Smooth muscle cell of the pulmonary artery (primary cell): ENCODE measurements at places on chromosomes 7 and 10. TPM values are rescaled to one million over a fixed set of nuclear protein-coding genes. Genes with fewer than 3 reads are reported as not detected.

Gene TMEM229A
- total RNA-seq, result 0.07 and 0.39 TPM in 2 replicates

Gene PTPN20
- total RNA-seq, result 3.8 and 4.5 TPM in 2 replicates

Gene CYP2E1
- 0.20 and 0.86 TPM in 2 replicates for total RNA-seq

Gene AKR1C4
- not detected in 2 replicates for total RNA-seq

Gene NPSR1
- not detected in 2 replicates for total RNA-seq

Gene NPTX2
- 3.3 and 5.1 TPM in 2 replicates for total RNA-seq

Gene FLNC
- 324 and 363 TPM in 2 replicates for total RNA-seq

Gene LYZL2
- total RNA-seq, result not detected in 2 replicates

Gene CRTAC1
- total RNA-seq, result 0.07 and 0.50 TPM in 2 replicates

Gene ANKMY2
- total RNA-seq, result 17.0 and 26.7 TPM in 2 replicates

Gene ARMC3
- total RNA-seq, result not detected in 2 replicates

Gene CPA2
- total RNA-seq, result not detected in 2 replicates

Gene TRIM50
- total RNA-seq, result not detected in 2 replicates

Gene GJD4
- total RNA-seq, result 0.10 TPM in 1 of 2 replicates, not detected in the other

Gene FAM25G
- total RNA-seq, result not detected in 2 replicates

Gene LIPN
- not detected in 2 replicates for total RNA-seq

Gene DNAJC12
- total RNA-seq, result 1.3 and 4.8 TPM in 2 replicates

Gene FKBP6
- not detected in 2 replicates for total RNA-seq

Gene TMEM176B
- not detected in 2 replicates for total RNA-seq

Gene CYP2C8
- total RNA-seq, result 0.07 TPM in 1 of 2 replicates, not detected in the other

Gene ITIH2
- total RNA-seq, result not detected in 2 replicates

Gene OGDHL
- total RNA-seq, result 0.26 and 1.7 TPM in 2 replicates

Gene TAF3
- 1.9 and 2.0 TPM in 2 replicates for total RNA-seq

Gene GPR158
- 0.26 and 0.33 TPM in 2 replicates for total RNA-seq

Gene DOCK1
- 68.6 and 78.5 TPM in 2 replicates for total RNA-seq

Gene SPDYE11
- not detected in 2 replicates for total RNA-seq

Gene TMEM236
- total RNA-seq, result under 0.01 and 0.07 TPM in 2 replicates

Gene ZC3HAV1
- 39.7 and 42.8 TPM in 2 replicates for total RNA-seq

Gene ATG9B
- 0.98 and 1.2 TPM in 2 replicates for total RNA-seq

Gene SUN1
- total RNA-seq, result 291 and 366 TPM in 2 replicates

Gene PRF1
- total RNA-seq, result not detected in 2 replicates

Gene TSPAN13
- 5.8 and 6.9 TPM in 2 replicates for total RNA-seq

Gene NAT16
- not detected in 2 replicates for total RNA-seq

Gene DGKI
- 12.7 and 15.8 TPM in 2 replicates for total RNA-seq

Gene FAM204A
- total RNA-seq, result 33.4 and 35.1 TPM in 2 replicates

Gene SOSTDC1
- not detected in 2 replicates for total RNA-seq

Gene OPN4
- not detected in 2 replicates for total RNA-seq

Gene IFIT1B
- total RNA-seq, result 0.03 TPM in 1 of 2 replicates, not detected in the other

Gene PCGF5
- 33.6 and 55.8 TPM in 2 replicates for total RNA-seq

Gene VPS26A
- 38.2 and 38.8 TPM in 2 replicates for total RNA-seq

Gene CYP26C1
- 0.07 and 0.10 TPM in 2 replicates for total RNA-seq

Gene PLAU
- 73.5 and 110 TPM in 2 replicates for total RNA-seq

Gene ZNF365
- total RNA-seq, result 6.0 and 11.0 TPM in 2 replicates

Gene HERC4
- total RNA-seq, result 108 and 122 TPM in 2 replicates

Gene KIF5B
- total RNA-seq, result 134 and 179 TPM in 2 replicates

Gene SLC18A2
- under 0.01 TPM in 1 of 2 replicates, not detected in the other for total RNA-seq

Gene AMPH
- 0.13 and 0.78 TPM in 2 replicates for total RNA-seq

Gene SPDYE2
- total RNA-seq, result not detected in 2 replicates

Gene PDK4
- total RNA-seq, result 0.30 and 3.6 TPM in 2 replicates

Gene CDNF
- 0.59 and 2.6 TPM in 2 replicates for total RNA-seq

Gene ZNF804B
- not detected in 2 replicates for total RNA-seq

Gene C10orf67
- 0.20 TPM in 1 of 2 replicates, not detected in the other for total RNA-seq

Gene MARVELD1
- 46.2 and 47.6 TPM in 2 replicates for total RNA-seq
